DMS 273 treated with DMSO at 0.1 percent for 48 hours (cell line): ENCODE measurements at places on chromosomes 2 and 18.

GRCh38 chr2:134711692-134712091 is 7.1 kb downstream of the TMEM163 start:
- no peak for DNase-seq

GRCh38 chr2:158688721-158689120 is 106.4 kb upstream of the DAPL1 start:
- no peak for DNase-seq

- no peak for DNase-seq
Measured at GRCh38 chr2:123958011-123958410, 67.1 kb upstream of the CNTNAP5 start.

DNA sequence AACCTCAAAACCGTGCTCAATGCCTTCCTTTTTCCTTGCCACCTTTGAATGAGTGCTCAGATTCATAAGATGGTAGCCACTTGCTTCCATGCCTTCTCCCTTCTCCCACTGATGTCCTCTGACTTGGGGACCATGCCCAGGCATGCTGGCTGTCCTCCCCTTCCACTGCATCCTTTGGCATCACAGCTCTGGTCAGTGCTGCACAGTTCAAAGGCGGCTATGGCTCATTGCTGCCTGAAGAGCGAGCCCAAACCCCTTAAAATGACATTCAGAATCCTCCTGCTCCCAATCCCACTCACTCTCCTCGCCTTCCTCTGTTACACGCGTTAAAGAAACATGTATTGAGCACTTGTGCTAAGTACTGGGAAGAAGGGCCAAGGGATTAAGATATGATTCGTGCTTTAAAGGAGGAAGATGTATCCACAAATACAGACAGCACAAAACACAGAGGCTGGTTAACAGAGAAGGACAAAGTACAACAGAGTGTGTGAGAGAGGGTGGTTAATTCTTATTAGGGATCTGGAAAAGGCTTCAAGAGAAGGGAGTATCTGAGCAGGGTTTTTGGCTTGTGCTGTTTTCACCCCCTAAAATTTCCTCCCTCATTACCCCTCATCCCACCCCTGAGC is 81.8 kb downstream of the CERKL start:
- DNase-seq: no peak

DNA sequence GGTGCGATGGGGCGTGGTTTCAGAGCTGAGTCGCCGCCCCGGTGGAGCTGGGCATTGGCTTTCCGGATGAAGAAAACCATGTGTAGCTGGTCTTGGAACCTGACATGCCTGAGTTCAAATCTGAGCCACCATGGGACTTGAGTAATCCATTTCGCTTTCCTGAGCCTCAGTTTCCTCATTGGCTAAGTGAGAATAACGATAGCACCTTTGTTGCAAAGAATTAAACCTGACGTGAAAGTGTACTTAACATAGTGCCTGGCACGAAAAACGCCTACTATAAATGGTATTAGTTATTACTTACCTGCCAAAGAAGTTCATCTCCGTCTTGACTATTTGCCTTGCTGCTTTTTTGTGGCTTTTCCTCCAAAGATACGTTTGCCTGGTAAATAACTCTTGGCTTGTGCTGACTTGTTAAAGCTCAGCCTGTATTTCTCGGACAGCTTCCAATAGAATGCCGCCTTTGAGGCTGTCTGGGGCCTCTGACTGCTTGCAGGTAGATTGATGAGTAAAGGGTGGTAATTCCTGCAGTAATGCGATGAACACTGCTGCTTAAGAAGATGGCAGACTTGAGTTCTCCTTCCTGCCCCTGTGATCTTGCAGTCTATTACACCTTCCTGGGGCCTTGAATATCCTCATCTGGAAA is 1.3 kb downstream of the CDCA7 start:
- no peak for DNase-seq

DNA sequence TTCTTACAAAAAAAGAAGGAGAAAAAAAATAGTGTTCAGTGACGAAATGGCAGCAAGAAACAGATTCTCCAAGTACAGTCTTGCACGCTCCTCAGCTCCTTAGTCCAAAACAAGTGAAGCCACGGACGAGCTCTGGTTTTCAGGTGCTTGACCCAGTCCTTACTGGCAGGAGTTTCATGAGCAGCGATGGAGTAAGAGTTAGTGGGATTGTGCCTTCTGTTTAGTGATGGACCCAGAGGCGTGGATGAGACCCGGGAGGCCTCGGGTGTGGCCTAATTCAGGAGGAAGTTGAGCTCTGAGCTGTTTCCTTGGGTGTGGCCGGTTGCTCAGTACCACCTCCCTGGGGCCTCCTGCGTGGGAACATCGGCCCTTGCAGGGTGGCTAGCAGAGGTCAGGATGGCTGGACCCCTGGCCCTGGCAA is 52.0 kb downstream of the KIF5C start:
- no peak for DNase-seq

GRCh38 chr18:41025666-41026065 is 929.4 kb upstream of the PIK3C3 start:
- no peak for DNase-seq

DNA sequence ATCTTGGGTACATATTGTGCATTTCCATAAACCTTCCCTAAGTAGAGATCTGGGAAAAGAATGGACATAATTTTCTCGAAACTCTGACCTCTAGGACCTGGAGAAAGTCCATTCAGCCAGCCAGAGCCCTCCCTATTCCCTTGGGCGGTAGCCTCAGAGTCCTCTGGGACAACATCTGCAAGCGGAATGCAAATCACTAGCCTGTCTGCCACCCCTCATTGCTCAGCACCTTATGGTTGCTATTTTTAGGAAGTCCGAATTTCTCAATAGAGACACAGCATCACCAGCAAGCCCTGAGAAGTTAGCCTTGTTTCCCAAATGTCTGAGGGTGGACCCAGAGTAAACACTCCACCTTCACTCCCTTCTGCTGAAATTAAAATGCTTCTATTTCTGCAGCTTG is 17.6 kb upstream of the CD28 start:
- DNase-seq: no peak

- DNase-seq: no peak
Measured at GRCh38 chr2:105937498-105938097, 192.9 kb downstream of the NCK2 start.

DNA sequence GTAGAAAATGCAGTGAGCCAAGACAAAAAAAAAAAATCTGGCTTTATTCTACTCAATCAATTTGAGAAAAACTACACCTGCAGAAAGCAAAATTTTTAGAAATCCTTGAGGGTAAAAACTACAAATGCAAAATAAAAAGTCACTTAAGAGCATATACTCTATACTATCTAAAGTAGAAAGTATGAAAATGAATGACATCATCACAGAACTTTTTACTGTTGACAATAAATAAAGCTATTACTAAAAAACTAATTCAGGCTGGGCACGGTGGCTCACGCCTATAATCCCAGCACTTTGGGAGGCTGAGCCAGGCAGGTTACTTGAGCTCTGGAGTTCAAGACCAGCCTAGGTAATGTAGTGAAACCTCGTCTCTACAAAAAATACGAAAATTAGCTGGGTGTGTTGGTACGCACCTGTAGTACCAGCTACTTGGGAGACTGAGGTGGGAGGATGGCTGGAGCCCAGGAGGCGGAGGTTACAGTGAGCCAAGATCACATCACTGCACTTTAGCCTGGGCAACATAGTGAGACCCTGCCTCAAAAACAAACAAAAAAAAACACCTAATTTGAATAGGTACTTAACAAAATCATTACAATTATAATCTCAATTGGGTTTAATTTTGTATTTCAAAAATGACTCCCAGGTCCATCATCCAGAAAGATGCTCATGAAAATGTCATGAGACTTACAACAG is 7.6 kb downstream of the NFU1 start:
- DNase-seq: no peak

DNA sequence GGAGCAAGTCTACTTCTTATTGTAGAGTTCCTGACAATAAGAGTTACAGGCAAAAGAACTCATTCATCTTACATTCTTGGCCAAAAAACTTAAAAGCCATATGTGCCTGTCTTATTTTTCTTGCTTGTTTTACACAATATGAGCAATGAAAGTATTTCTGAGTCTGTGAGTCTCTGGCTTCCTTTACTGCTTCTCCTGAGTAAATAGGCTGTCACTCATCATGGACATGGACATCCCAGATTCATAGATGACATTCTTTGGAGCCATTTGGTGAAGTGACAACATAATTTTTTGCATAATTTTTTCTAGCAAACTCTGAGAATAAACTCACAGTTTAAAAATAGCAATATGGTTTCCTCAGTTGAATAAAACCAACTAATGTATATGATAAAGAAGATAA is 179.3 kb downstream of the SNTG2 start:
- DNase-seq: no peak
